H9 (cell line): ENCODE measurements at places on chromosomes 5 and 9. TPM values are rescaled to one million over a fixed set of nuclear protein-coding genes. Genes with fewer than 3 reads are reported as not detected.

Gene RXRA
- 29.9 and 30.1 TPM in 2 replicates for total RNA-seq

GRCh38 chr5:141772281-141772680 lies 90.3 kb upstream of the ARAP3 start:
- H3K4me1 ChIP-seq = no peaks in the 10 kb centered on the region
- H3K27me3 ChIP-seq = no peaks in the 10 kb centered on the region
- no peak for DNase-seq
- 0 out of 2 replicates have a peak, but pooled peaks cover 9% of the 10 kb centered on the region for H3K36me3 ChIP-seq
- no peak overlapping the region; the same call in 2 of the 3 replicates for H3K4me3 ChIP-seq

GRCh38 chr9:129773262-129774048 lies 20.6 kb upstream of the PTGES start:
- no peaks in the 10 kb centered on the region for H3K36me3 ChIP-seq
- no peaks in the 10 kb centered on the region for H3K27me3 ChIP-seq
- DNase-seq = no peak
- no peak overlapping the region for H3K27ac ChIP-seq

DNA sequence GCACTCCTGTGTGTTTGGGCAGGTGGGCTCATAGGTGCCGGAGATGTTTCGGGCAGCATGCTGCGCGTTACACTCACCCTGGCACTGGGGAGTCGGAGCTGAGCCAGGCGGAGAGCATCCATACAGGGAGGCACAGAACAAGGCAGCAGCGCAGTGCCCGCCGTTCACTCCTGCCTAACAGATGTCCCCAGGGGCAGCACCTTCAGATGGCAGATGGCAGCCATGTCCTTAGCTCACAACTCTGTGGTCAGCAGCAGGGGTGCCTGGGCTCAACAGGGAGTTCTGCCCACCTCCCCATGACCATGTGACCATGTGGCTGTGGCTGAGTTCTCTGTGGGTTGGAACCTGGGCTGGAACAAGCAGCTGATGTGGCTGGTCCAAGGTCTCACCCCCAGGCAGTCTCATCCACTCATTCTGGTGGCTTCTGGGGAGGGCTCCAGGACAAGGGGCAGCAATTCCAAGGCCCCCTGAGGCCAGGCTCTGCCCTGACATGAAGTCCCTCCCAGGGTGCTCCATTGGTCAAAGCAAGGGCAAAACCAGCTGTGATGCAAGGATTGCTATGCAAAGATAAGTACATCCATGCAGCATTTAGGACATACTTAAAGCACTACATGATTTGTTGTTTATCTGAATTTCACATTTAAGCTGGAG lies 64.2 kb downstream of the MRPL36 start:
- H3K27ac ChIP-seq = no peak overlapping the region
- no peaks in the 10 kb centered on the region; the same call in 2 of the 3 replicates for H3K36me3 ChIP-seq
- H3K4me1 ChIP-seq = no peaks in the 10 kb centered on the region
- DNase-seq = peak; percentile 23

Gene CD14
- 0.13 TPM in 1 of 2 replicates, not detected in the other for total RNA-seq

DNA sequence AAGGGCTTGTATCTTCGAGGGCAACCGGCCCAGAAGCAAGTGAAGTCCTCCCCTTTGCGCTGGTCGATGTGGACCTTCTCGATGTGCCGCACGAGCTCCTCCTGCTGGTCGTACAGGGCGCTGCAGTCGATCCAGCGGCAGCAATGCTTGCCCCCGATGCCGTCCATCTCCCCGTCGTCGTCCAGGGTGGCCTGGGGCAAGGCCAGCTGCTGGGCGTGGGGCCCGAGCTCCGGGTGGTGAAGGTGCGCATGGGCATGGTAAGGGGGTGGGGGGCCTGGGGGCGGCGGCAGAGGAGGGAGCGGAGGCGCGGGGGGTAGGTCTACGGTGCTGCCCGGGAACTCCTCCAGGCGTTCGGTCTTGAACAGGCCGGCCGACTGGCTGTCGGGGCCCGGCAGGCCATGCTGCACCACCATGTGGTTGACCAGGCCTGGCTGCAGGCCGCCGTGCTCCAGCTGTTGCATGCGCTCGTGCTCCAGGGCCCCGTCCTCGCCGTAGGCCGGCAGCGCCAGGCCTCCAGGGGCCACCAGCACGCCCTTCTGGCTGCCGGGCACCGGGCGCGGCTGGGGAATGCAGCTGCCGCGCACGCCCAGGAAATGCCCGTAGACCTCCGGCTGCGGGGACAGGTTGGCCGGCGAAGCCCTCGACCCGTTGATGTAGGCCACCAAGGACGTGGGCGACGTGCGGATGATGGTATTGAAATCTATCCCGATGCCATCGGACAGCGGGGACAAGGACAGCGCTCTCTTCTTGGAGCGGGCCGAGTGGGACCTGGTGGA lies 181.8 kb downstream of the GLIS3 start:
- no peak overlapping the region for H3K27ac ChIP-seq
- peak; percentile 68 for DNase-seq
- no peak overlapping the region for H3K4me3 ChIP-seq
- H3K36me3 ChIP-seq = peaks cover 5% of the 10 kb centered on the region
- no peaks in the 10 kb centered on the region for H3K27me3 ChIP-seq
- no peaks in the 10 kb centered on the region for H3K4me1 ChIP-seq

Gene NEUROG1
- total RNA-seq = not detected in 2 replicates

DNA sequence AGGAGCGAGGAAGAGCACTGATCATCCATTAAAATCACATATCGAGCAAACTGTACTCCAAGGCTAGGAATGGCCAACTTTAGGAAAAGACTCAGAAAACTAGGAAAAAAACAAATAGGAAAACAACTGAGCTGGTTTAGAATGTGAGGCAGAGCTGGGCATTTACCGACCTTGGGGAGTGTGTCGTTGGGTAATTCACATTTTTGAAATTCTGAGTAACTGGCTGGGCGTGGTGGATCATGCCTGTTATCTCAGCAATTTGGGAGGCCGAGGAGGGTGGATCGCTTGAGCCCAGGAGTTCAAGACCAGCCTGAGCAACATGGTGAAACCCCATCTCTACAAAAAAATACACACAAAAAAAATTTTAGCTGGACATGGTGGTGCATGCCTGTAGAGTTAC lies 70.1 kb downstream of the ZFAND5 start:
- H3K4me3 ChIP-seq = no peak overlapping the region
- H3K4me1 ChIP-seq = no peaks in the 10 kb centered on the region
- H3K27ac ChIP-seq = no peak overlapping the region
- peaks cover 3% of the 10 kb centered on the region for H3K36me3 ChIP-seq
- H3K27me3 ChIP-seq = no peaks in the 10 kb centered on the region
- DNase-seq = no peak

GRCh38 chr5:169795338-169795737 lies 158.3 kb downstream of the DOCK2 start:
- no peak overlapping the region for H3K27ac ChIP-seq
- DNase-seq = no peak
- H3K27me3 ChIP-seq = no peaks in the 10 kb centered on the region
- no peak overlapping the region for H3K4me3 ChIP-seq
- no peaks in the 10 kb centered on the region for H3K36me3 ChIP-seq

Gene BRD9
- total RNA-seq = 67.4 and 70.5 TPM in 2 replicates

DNA sequence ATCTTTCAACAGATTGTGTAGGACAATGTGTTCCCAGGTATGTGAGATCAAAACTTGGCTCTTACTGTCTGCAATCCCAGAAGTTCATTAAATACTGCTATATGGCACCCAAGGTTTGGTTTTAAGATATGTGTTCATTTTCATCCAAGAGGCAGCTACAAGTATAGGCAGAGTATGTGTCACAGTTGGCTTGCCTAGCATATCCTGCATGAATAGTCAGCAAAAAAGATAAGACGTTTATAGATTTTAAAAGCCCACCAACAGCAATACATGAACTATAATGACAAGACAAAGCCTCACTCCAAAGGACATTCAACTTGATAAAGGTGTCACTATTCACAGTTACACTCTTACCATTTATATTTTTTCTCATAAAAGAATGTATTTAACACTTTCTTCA lies 99.1 kb downstream of the BNC2 start:
- H3K36me3 ChIP-seq = peaks cover 11% of the 10 kb centered on the region; the same call in 1 of the 2 replicates
- no peak overlapping the region for H3K4me3 ChIP-seq
- no peak overlapping the region for H3K27ac ChIP-seq
- H3K27me3 ChIP-seq = no peaks in the 10 kb centered on the region
- no peak for DNase-seq
- H3K4me1 ChIP-seq = peaks cover 7% of the 10 kb centered on the region; the same call in 1 of the 2 replicates

GRCh38 chr5:54743581-54743980 lies 226.0 kb downstream of the SNX18 start:
- no peak for DNase-seq
- no peaks in the 10 kb centered on the region for H3K27me3 ChIP-seq
- no peaks in the 10 kb centered on the region for H3K36me3 ChIP-seq
- no peak overlapping the region for H3K27ac ChIP-seq
- H3K4me3 ChIP-seq = no peak overlapping the region

GRCh38 chr9:125133403-125134329 lies 9.7 kb downstream of the SCAI start:
- no peak for DNase-seq
- no peak overlapping the region for H3K27ac ChIP-seq
- H3K36me3 ChIP-seq = peaks cover 3% of the 10 kb centered on the region; the same call in 1 of the 2 replicates
- H3K27me3 ChIP-seq = no peaks in the 10 kb centered on the region

DNA sequence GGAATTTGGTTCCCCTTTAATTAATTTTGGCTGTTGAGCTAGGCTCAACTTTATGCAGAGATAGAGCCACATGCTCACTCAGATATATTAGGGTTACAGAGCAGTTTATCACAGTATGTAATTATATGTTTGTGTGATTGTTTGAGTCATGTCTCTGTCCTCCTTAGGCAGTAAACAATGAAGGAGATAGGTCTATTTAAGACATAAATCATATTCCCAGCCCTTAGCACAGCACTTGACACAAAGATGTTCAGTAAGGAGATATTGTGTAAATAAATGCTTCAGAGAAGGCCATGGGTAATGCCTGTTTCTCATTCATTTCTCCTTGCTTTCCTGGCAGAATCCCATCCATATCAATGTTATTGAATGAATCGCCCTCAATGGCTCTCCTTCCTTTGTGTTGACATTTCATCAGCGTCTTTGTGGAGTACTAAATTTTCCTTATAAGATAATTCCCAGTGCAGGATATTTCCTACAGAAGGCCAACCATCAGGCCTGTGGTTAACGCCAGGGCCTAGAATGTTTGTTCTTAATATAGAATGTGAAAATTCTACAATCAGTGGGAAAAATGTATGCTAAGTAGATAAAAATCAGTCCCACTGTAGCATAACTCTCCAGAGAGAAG lies 408.0 kb downstream of the EBF1 start:
- DNase-seq = no peak
- H3K27me3 ChIP-seq = no peaks in the 10 kb centered on the region
- H3K4me3 ChIP-seq = no peak overlapping the region
